ENCODE measurements at places on chromosomes 7 and 10.

- no peak for DNase-seq
Measured at GRCh38 chr7:51639661-51640334, 323.2 kb upstream of the COBL start.

DNA sequence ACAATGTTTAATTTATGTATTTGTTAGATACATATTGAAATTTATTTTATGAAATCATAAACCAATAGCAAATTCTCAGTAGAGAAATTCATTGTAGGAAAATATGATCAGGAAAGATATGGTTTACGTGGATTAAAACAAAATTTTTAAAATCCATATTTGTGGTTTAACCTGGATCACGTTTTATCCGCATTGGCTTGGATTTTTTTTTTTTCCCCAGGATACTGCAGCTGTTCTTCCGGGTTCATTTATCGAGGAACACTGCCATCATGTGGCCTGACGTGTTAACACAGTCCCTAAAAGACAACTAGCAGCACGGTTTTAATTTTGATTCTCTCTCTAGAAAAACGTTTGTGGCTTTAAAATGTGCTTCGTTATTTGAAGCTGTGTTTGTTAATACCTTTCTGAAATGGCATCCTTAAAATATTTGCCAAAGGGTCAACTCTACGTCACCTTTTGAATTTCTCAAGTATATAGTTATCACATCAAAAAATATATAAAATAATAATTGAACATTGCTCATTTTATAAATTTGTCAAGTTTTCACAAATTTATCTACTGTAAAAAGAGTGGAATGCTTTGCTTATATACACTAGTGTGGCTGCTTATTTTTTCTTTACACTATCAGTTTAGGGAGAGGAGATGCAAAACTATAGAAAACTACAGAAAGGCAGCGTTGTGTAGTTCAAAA is 8.7 kb upstream of the ASB4 start:
- peak; percentile 31 for DNase-seq

DNA sequence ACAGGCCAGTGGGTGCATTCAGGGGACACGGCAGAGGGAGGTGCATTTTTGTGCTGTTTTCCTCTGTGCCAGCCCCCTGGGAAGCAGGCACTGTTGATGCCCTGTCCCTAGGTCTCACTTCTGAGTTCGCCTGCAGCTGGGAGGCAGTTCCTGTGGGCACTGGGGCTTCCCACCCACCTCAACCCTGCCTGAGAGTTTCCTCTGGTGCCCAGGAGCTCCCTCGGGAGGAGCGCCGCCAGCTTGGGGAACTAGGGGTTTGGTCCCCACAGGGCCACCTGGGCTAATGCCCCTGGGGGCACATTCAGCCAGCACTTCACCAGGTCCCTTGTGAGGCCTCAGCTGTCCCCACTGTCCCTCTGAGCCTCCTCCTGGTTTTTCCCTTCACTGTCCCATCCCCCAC is 178.2 kb upstream of the RHEB start:
- DNase-seq = no peak

GRCh38 chr10:77983384-77984341 is 45.7 kb downstream of the POLR3A start:
- DNase-seq = no peak

GRCh38 chr7:27771111-27771510 is 31.1 kb downstream of the TAX1BP1 start:
- DNase-seq = no peak

- DNase-seq = peak; percentile 14
Measured at GRCh38 chr7:8261711-8262695, at the start of gene ICA1. TSS of gene ICA1 (minus strand) at chr7:8262167. CDS start at chr7:8235926, 26,241 bp downstream.

DNA sequence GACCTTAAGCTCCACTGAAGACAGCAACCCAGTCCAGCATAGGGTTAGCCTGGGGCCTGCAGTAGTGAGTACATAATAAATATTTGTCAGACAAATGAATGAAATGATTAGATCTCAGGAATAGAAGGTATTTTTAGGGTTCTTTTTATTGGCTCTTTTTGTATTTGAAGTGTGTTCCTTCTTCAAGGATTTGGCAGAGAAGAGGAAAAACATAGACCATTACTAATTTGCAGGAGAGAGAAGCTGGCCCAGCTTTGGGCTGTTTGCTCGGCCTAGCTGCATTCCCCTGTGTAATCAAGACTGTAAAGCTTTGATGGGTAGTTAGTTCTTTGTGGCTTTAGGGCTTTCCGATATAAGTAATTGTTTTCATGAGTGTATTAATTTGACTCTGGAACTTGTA is 64.2 kb downstream of the CNNM2 start:
- no peak for DNase-seq

GRCh38 chr10:70321233-70321632 is 37.4 kb upstream of the NPFFR1 start:
- no peak for DNase-seq

DNA sequence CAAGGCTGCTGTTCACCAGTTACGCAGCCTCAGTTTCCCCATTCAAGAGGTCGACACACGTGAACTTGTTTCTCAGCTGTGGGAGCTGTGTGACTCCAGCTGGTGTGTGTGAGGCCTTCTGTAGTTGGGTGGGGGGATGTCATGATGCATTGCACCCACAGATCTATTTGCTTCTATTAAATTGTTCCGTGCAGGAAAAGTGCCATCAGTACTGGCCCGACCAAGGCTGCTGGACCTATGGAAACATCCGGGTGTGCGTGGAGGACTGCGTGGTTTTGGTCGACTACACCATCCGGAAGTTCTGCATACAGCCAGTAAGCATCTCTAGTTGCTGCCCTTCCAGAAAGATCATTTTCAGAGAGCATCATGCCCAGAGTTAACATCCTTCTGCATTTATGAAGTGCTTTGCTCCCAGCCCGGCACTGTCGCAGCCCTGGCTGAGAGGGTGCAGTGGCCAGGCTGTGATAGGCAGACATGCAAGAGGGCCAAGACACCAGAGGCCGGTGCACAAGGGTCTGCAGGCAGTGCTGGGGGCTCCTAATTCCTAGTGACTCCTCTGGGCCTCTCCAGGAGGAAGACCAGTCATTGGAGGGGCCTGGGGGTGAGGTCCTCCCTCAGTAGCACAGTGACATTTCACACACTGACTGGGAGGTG is 60.2 kb downstream of the MKI67 start:
- no peak for DNase-seq

DNA sequence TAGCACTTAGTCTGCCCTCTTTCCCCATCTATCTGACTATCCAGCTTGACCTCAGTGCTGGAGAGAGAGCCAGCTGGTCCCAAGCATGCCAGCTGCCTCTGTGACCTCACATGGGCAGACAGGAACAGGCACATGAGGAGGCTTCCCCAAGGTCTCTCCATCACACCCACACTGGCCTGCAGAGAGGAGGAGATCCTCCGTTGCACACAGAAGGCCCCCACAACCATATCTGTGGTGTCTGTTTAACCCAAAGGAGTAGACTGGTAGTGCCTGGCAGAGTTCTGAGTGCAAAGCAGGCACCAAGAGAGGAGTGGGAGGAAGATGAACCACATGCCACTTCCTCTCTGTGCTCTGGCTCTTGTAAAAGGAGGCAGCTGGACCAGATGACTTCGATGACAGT is 4.8 kb upstream of the ANK3 start:
- DNase-seq = no peak

DNA sequence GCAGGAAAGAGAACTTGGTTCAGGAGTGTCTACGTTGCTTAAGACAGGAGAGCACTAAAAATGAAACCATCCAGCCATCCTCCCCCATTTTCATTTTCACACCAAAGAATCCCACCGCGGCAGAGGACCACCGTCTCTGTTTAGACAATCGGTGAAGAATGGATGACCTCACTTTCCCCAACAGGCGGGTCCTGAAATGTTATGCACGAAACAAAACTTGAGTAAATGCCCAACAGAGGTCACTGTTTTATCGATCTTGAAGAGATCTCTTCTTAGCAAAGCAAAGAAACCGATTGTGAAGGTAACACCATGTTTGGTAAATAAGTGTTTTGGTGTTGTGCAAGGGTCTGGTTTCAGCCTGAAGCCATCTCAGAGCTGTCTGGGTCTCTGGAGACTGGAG is 1.4 kb upstream of the IL6 start:
- no peak for DNase-seq

- DNase-seq = no peak
Measured at GRCh38 chr10:129258283-129258923, 208.6 kb upstream of the MGMT start.

GRCh38 chr10:127374901-127375300 is 174.2 kb upstream of the NPS start:
- no peak for DNase-seq

GRCh38 chr10:111974325-111974724 is 209.2 kb downstream of the GPAM start:
- no peak for DNase-seq

- DNase-seq = no peak
Measured at GRCh38 chr10:76236356-76236755, 804.9 kb downstream of the LRMDA start.

DNA sequence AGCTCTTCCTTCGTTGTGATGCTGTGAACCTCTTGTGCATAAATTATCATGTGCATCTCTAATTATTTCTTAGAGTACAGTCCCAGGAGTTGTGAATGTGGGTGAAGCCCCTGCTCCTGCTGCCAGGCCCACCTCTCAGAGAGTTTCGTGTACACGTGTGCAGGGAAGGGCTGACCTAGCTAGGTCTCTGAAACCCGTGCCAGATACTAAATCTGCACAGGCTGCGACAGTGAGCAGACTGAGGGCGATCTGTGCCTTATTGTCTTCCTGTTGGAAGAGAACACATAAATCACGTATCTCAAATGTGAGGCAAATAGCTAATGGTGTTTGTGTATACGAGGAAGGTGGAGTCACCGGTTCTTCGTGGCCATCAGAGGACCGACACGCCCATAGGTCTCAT is 71.8 kb upstream of the DNAJB6 start:
- DNase-seq = no peak

- no peak for DNase-seq
Measured at GRCh38 chr7:111588065-111588433, 25.8 kb upstream of the IMMP2L start.

GRCh38 chr7:85595750-85596178 is 408.9 kb upstream of the SEMA3D start:
- no peak for DNase-seq

DNA sequence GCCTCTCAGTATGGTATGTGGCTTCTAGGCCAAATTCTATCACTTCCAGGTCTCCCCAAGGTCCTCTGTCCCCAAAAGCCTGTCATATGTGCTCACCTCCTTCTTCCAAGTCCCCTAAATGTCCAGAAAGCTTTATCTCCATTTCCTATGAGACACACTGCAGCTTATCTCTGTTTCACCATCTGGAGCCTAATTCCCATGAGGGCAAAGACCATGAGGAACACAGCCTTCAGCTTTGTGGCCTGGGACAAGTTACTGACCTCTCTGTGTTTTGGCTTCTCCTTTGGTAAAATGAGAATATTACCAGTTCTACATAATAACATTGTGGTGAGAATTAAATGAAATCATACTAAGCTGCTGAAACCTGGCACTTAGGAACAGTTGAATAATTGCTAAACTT is 19.2 kb downstream of the ST8SIA6 start:
- no peak for DNase-seq

GRCh38 chr7:85638394-85638793 is 451.5 kb upstream of the SEMA3D start:
- DNase-seq = no peak

- DNase-seq = no peak
Measured at GRCh38 chr10:94343151-94343550, 19.6 kb downstream of the NOC3L start.

DNA sequence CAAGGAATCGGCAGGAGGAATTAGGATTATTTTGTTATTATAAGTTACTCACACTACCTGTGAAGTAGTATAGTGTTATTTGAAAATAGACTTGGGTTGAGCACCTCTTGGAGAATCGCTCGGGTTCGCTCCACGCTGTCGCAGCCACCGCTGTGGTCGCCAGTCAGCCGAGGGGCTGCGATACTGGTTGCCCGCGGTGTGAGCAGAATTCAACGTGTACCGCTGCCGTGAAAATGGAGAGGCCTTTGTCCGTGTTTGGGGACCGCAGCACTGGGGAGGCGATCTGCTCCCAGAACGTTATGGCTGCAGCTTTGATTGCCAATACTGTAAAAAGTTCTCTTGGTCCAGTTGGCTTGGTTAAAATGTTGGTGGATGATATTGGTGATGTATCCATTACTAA is 117.2 kb downstream of the C7orf25 start:
- no peak for DNase-seq

DNA sequence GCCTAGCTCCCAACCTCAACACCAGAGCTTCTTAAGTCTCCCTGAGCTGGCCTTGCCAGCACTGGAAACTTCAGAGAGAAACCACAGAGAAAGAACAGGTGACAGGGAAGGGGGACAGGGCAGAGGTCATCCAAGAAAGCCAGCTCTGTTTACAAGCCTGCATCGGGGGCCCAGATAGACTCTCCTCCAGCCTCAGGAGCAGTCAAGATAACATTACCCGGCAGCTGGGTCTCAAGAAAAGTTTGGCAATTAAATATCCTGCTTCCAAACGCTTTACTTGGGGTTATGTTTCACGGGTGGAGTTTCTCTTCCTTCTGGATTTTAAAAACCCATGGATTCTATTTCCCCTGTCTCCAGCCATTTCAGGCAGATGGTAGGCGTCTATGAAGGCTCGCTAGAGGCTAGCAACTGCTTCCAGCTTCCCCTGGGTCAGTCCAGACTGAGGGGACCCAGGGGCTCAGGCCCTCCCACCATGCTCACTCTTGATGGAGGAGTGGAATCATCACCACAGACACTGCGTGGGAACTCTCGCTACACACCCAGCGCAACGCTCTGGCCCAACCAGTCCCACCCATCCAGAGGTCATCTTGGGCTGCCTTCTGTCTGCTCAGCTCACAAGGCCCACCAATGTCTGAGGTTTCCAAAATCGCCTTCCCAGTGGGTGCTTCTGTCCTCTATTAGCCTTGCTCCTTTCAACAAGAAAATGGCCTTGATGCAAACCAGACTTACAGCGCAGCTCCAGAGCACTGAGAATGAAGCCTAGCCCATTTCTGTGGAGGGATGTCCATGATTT is 48.8 kb downstream of the SH3PXD2A start:
- DNase-seq = no peak

DNA sequence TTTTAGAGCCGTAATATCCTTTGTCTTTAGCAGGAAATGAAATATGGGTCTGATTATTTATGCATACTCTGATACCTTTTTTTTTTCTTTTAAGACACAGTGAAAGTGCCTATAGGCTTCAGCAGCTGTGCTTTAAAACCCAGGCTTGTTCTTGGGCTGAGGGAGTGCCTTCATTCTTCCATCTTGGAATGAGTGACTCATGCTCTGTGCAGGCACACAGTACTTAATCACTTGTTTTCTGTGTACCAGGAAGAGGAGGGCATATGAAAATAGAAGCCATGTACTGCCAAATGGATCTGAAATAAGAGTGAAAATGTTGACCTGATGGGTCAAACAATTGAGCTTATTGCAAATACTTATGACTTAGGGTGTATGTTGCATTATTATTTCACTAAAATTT is 12.0 kb downstream of the INPP5F start:
- DNase-seq = no peak

GRCh38 chr10:32059472-32059871 is 3.2 kb upstream of the KIF5B start:
- DNase-seq = no peak

GRCh38 chr7:115546790-115547189 is 483.8 kb downstream of the TFEC start:
- no peak for DNase-seq

- DNase-seq = no peak
Measured at GRCh38 chr7:16744518-16745250, 8.9 kb upstream of the TSPAN13 start.

All from stimulated activated CD4-positive, alpha-beta T cell treated with anti-CD3 and anti-CD28 coated beads, Interleukin-15, amount 100 ng/mL, for 48 hours (primary cell).